ENCODE measurements at places on chromosomes 4 and X.

- DNase-seq: peak; percentile 59
Observed at GRCh38 chrX:150365051-150365989, 2.2 kb downstream of the MAMLD1 start.

DNA sequence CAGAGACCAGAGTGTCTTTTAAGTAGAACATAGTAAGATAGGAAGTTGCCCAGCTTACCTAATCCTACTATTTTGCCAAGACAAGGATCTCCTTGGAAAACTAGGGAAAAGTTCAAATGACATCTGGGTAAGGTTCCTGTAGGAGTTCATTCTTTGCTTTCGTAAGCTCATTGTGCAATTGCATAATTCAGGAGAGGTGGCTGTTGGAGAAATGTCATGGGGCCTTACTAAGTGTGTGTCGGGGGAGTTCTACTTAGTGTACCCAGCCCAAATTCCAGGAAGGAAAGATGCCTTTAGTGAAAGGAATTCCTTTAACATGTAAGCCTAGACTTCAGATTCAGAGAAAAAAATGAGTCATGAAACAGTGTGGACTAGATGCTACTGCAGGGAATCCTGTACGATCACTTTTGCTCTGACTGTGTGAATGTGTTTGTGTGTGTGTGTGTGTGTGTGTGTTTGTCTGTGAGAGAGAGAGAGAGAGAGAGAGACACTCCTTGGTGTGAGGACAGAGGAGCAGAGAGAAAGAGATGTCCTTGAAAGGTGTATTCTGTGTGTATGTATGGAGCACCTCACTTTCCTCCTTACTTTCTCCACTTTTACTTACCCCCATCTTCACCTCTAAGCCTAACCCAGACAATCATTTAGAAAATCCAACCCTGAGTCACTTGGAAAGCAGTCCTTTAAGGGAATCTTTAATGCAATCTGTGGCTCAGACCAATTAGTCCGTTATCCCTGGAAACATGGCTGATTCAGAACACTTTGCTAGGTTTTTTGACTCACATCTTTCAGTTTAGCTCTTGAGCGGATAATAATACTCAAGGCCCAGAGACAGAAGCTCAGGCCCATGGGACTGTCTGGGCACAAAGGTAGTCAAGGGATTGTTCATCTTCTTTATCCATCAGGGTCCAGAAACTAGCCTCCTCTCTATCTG lies 114.5 kb upstream of the ACSL4 start:
- no peak for DNase-seq

DNA sequence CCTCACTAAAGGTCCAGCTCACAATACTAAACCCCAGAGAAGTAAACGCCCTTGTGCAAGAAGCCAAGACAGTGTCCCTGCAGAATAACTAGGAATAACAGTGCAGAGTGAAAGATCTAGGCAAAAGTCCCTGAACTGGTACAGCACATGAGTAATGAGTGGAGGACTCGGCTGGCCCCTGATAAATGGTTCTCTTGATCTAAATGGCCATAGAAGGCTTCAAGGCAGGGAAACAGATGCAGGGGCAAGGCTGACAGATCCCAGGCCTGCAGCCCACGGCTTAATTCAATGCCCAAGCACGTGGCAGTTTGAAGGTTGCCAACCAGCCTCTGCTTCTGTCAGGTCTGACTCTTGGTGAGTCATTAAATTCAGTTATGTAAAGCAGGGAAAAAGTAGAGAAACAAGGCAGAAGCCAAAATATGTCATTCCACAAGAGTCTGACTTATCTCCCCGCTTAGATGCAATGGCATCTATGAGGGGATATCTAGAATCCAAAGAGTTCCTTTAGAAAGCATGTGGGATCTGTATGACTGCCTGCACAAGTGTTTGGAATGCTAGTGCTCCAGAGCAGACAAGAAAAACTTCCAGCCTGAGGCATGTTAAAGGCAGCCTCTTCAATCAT lies 121.3 kb downstream of the PRDM5 start:
- no peak for DNase-seq

DNA sequence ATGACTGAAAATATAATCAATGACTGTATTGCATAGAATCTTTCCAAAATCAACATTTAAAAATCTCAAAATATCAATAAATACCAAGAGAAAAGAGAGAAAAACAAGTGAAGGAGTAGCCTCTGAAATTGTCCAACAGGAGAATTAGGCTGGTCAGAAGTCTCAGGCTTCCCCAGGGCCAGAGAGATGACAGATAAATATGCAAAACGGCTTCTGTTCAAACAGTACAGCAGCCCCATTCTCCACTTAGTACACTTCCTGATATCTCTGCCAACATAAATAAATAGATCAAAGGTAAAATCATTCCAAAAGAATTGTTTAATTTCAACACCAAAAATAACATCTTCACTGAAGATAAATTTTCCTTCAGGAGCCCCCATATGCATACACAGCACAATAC lies 204.7 kb upstream of the GABRA2 start:
- DNase-seq: no peak

DNA sequence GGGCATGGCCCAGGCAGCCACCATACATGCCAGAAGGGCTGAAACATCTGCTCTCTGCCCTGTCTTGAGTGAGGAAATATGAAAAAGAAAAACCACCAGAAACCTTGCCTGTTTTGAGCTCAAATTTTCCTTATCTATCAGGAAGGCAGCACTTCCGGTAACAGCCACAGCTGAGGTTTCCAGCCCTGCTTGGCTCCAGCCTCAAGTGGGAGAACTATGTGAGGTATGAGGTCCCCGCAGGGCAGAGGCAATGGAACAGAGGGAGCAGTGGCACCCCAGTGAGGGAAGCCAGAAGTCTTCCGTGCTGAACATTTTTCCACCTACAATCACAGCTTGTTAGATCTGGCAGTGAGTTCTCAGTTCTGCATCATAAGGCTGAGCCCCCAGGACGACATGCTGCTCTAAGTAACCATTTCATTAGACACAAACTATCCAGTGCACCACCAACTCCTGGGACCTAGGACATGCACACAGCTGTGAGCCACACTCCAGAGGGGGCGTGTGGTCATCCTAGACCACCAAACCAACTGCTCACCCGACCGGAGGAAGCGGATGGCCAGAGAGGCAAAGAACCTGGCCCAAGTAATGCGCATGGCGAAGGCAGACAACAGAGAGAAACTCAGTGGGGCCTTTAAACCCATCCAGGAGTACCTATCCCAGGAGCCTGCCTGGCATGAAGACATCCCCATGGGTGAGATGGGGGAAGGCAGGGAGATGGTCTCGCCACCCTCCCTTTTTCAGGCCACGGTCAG lies 22.6 kb downstream of the WDR1 start:
- no peak for DNase-seq

DNA sequence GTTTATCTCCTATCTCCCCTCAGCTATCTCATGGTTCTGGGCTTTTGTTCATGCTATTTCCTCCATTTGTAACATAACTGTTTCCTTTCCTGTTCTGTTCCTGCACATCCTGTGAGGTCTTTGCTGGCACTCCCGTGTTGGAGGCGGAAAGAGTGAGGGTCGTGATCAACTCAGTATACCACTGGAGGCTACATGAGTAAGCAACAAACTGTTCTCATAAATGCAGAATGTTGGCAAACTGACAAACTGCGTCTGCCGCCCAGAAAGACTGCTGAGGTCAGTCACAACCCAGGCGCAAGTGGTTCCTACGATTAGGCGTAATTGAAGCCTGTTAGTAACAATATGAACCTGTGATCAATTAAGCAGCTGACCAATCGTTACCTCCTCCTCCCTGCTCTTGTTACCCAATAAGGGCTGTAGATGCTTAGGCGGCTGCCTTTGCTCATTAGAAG lies 48.8 kb downstream of the C4orf33 start:
- no peak for DNase-seq

DNA sequence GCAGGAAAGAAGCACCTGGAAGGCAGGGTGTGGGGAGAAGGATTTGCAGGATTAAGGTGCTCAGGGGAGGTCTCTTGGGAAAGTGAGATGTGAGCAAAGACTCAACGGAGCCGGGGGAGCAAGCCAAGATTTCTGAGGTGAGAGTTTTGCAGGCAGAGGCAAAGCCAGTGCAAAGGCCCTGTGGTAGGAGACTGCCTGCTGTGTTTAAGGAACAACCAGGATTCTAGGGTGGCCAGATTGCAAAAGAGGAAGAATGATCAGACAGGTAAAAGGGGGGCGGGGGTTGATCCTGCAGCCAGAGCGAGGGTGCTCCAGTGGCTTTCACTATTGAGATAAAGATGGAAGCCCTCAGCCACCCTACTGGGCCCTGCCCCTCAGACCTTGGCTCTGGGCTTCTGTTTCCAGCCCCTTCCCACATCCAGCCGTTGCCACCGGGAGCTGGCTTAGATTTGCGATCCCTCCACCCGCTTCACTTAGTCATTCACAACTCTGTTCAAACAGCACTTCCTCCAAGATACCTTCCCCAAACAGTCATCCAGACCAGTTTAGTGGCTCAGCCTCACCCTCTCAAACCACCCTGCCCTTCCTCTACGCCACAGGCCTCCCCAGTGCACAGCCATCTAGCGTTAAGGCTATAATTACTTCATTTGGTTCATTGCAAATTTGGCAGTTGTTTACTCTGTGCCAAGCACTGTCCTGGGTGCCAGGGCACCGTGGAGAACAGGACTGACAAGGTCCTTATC lies 23.3 kb upstream of the BCOR start:
- DNase-seq: no peak

GRCh38 chrX:100673397-100673953 lies 29.5 kb downstream of the SRPX2 start:
- DNase-seq: no peak

DNA sequence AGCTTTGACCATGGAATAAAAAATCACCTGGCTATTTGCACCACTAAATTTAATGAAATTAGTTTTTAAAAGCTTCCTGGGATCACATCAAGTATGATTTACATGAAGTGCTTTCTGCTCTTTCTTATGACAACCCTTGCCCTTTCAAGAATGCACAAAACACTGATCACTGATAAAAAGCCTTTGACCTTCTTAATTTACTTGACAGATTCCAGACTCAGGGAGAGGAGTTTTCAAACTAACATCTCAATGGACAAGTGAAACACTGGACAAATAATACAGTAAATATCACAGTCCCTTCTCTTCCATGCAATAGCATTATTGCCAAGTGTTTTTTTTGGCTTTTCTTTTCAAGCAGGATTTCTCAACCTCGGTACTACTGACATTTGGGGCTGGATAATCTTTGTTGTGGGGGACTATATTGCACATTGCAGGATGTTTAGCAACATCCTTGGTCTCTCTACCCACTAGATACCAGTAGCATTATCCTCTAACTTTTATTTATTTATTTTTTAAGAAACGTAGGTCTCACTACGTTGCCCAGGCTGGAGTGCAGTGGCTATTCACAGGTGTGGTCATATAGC lies 86.3 kb downstream of the ZNF827 start:
- DNase-seq: no peak

- DNase-seq: no peak
Observed at GRCh38 chr4:161188578-161188977, 975.2 kb downstream of the FSTL5 start.

DNA sequence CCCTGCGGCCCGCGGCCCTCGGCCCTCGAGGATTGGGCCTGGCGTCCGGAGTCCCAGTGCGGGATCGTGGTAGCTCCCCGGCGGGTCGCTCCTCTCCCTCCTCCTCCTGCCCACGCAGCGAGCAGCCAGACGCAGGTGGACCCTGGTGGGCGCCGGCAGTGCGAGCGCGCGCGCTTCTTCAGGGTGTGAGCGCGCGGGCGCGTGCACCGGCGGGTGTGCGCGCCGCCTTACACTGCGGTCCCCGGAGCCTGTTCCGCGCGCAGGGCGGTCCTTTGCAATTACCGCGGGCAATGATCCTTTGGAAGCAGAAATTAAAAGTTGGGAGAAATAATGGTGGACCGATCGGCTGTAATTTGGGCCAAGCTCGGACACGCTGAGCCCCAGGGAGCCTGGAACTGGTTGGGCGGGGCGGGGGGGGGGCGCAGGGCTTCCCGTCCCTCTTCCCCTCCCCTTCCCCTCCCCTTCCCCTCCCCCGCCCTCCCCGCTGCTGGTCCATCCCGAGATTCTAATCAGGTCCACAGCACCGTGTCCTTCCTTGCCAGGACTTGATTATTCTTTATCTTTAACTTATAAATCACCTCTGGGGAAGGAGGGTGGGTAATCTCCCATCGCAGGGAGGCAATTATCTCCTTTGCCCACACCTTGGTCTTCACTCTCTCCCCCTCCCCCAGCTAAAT lies 1.6 kb upstream of the NKX1-1 start:
- DNase-seq: no peak

- no peak for DNase-seq
Observed at GRCh38 chr4:173332021-173332487, 2.1 kb downstream of the HMGB2 start.

- DNase-seq: no peak
Observed at GRCh38 chr4:189022440-189023035, 883.3 kb downstream of the TRIML1 start.

GRCh38 chrX:46262304-46262703 lies 282.9 kb downstream of the ZNF674 start:
- no peak for DNase-seq

DNA sequence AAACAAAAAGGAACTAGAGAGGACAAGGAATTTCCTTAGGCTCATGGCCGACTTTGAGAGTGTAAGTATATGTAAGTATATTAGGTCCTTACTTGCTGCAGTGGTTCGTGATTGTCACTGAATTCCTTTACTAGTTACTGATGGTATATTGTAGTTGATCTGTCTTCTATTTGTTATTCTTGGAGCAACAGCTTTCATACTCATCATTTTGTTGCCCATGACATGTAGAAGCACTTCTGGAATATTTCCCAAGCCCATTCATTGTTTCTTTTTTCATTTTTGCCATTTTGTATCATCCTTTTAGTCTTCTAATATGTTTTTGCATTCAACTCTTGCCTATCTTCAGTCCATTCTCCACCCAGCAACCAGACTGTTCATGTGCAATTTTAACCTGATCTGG lies 170.0 kb downstream of the ARHGAP10 start:
- DNase-seq: no peak

DNA sequence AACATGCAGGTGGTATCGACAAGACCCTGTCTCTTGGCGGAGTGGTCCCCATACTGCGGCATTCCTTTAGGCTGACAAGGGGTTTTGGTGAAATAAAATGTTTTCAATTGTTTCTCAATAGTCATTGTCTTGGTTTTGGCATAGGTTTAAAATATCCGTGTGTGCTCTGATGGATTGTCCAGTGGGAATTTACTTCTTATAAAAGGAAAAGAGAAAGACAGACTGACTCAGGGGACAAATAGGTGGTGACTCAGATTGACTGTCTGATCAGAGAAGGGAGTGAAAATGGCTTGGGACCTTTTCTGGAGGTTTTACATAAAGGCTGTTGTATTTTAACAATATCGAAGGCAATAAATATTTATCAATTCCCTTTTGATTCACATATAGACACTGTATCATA lies 129.8 kb downstream of the SORBS2 start:
- no peak for DNase-seq

DNA sequence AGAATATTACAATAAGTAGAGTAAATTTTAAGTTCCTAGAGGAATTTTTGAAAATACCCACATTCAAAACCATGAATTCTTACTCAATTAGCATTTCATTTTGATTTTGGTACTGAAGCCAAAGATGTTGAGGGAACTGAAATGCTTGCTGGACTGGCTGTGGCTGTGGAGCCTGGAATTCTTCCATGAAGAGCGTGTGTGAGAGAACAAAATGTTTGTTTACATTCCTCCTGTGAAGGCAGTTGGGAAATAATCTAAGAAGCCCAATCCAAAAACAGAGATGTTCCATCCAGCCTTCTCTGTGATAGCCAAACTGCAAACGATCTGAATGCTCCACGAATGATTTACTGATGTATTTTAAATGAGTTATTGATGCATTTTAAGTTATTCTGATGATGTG lies 3.8 kb upstream of the ADH1B start:
- DNase-seq: no peak
